ENCODE measurements at places on chromosomes 13 and 19.

DNA sequence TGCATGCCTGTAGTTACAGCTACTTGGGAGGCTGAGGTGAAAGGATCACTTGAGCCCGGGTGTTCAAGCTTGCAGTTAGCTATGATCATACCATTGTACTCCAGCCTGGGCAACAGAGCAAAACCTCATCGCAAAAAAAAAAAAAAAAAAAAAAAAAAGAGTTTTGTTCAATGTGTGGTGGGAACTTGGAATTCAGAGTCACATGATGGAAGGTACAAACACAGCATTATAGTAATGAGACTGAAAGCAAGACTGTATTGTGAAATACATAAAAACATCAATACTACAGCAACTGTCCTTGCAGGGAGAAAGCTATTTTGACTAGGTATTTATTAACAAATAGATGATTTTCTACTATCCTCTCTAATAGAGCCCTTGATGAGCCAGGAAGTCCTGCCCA, 393.2 kb downstream of the DLEU7 start:
- no peak for DNase-seq

DNA sequence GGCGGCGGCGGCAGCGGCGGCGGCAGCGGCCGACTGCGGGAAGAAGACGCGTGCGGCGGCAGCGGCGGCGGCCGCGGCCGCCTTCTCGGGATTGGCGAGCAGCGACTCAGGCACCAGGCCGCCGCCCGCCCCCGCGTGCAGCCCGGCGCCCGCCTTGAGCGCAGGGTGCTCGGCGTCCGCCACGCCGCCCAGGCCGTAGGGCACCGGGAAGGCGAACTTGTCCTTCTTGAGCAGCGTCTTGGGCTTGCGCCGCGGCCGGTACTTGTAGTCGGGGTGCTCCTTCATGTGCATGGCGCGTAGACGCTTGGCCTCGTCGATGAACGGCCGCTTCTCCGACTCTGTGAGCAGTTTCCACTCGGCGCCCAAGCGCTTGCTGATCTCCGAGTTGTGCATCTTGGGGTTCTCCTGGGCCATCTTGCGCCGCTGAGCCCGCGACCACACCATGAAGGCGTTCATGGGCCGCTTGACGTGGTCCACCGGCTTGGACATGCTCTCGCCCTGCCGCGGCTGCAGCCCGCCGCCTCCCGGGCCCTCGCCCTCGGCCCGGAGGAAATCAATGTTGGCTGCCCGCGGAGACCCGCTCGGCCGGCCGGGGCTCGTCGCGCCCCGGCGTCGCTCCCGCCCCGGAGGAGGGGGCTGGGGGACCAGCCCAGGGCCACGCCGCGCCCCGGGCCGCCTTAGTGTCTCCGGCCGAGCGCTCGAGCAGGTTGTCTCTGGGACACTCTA, 621 bp downstream of the SOX21 start:
- DNase-seq: no peak

DNA sequence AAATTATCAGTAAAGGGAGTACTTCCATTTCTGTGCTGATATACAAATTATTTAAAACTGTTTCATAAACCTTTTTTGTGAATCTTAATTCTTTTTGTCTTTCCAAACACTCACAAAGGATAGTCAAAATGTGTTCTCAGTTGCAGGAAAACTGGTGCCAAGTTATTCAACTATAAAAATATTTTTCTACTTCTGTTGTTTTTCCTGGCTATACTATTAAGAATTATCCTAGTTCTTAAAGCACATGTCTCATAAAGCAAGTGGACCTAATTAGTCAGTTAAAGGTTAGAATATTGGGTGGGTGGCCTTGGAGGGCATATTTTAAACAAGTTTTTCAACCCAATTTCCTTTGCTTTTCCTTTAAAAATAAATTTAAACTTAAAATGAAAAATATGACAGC, 1460.3 kb upstream of the SLC10A2 start:
- DNase-seq: no peak

DNA sequence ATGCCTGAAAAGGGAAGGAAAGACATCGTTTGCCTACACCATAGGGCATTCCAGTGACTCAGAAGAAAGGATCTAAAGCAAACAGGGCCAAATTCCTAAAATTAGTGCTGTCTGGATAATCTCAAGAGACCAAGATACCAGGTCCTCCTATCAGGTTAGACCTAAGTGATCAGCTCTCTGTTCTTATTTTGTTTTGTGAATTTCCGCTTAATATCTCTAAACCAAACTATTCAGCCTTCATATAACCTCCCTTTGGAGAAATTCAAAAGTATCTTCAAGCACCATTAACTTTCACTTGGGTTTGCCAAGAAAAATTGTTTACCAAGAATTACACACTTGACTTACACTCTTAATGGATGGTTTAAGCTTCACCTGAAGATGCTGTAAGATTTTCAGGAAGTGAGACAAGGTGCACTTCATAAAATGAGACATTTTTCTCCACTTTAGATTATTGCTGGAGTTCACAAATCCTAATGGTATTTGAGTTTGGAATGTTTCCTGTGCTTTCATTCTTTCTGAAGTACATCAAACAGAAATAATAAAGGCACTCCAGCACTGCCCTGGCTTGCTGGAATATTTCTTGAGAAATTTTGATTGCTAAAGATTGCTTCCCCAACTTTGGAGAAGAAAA, 376.1 kb downstream of the LMO7 start:
- DNase-seq: no peak

DNA sequence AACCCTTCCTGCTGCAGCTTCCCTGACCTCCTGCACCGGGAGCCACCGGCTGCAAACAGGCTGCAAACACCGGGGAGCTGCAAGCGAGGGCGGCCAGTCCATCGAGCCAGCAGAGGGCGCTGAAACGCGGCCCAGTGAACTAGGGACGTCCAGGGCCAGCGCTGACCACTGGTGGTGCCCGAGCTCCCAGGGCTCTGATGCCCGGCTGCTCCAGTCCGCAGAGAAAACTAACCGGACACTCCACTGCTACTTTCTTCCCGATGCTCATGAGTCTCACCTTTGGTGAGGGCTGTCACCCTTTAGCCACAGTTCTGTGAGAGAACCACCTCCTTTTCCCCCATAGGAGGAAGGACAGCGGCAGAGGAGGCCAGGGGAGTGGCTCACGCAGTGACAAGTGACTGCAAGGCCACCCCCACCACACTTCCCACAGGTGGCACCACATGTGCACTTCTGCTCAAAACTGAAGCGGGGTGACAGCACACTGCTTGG, 82.8 kb upstream of the MTIF3 start:
- no peak for DNase-seq

DNA sequence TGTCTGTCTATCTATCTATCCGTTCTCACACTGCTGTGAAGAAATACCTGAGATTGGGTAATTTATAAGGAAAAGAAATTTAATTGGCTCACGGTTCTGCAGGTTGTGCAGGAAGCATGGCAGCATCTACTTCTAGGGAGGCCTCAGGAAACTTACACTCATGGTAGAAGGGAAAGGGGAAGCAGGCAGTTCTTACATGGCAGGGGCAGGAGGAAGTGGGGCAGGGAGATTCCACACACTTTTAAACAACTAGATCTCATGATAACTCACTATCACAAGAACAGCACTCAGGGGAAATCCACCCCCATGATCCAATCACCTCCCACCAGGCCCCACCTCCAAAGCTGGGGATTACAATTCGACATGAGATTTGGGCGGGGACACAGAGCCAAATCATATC, 105.3 kb downstream of the SLC10A2 start:
- no peak for DNase-seq

DNA sequence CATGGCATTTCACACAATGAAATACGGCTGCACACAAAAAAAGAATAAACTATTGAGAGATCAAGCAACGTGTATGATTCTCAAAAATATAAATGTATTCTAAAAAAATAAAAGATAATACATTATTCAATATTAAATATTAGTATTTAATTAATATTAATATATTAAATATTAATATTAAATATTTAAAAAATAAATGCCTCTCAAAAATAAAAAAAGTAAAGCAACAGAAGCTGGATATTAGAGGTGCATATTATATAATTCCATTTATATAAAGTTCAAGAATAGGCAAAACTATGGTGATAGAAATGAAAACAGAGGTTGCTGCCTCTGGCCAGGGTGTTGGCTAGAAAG, 57.1 kb downstream of the GADD45B start:
- no peak for DNase-seq

DNA sequence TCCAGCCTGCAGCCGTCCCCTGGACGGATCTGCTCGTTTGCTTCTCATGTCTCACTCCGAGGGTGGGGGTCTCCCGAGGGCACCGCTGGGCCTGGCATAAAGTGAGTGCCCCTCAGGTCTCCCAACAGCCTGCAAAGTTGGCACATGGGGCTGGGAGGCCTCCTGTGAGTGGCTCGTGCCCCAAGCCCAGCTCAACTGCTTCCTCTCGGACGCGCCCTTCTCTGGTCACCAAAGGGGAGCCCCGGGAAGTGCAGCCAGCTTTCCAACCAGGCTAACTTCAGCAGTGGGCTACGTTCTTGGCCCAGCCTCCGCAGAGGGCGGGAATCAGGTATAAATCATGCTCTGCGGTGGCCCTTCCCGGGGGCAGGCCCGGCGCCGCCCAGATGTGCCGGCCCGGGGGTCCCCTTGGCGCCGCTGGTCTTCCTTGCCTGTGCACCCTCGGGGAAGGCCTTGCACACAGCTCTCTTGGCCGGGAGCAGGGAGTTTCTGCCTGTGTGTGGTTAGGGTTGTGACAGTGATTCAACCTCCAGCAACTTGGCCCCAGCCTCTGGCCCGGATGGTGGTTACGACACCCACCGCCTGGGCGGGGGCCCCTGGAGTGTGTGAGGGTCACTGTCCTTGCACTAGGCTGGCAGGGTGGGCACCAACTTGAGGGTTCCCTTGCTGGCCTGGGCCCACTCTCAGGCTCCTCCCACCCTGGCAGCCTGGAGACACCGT, 20.7 kb downstream of the CEBPG start:
- no peak for DNase-seq

GRCh38 chr13:29786698-29787097, 63.7 kb downstream of the UBL3 start:
- no peak for DNase-seq

GRCh38 chr13:107937848-107938247, 277.5 kb downstream of the LIG4 start:
- no peak for DNase-seq

- no peak for DNase-seq
Observed at GRCh38 chr13:51475727-51476501, 23.1 kb upstream of the INTS6 start.

DNA sequence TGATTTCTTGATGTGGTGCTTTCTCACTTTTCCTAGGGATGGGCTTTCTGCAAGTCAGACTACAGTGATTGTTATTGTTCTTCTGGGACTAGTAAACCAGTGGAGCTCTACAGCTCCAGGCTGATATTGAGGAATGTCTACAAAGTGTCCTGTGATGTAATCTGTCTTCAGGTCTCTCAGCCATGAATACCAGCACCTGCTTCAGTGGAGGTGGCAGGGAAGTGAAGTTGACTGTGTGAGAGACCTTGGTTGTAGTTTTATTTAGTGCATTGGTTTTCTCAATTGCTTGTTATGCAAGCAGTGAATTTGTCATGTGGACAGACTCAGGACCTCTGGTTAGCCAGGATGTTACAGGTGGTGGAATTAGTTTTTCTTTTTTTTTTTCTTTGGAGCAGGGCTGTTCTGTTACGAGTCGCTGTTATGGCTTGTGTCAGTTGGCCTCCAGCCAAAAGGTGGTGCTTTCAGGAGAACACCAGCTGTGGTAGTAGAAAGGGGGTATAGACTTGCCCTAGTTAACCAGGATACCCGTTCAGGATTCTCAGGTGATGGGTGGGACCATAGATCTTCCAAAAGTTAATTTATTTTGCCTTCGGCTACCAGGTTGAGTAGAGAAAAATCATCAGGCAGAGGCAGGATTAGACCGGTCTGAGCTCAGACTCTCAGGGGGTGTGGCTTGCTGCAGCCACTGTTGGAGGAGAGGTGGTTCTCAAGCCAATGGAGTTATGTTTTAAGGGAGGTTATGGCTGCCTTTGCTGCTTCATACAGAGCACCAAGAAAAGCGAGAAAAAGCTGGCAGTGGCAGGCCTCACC, 11.9 kb upstream of the ZNF675 start:
- DNase-seq: no peak
